Stimulated activated CD8-positive, alpha-beta memory T cell treated with anti-CD3 and anti-CD28 coated beads, Interleukin-4, amount 100 ng/mL, for 4 hours (primary cell): ENCODE measurements at places on chromosomes 6 and 20.

GRCh38 chr6:10417681-10418104, 2.8 kb upstream of the TFAP2A start:
- DNase-seq, result no peak

DNA sequence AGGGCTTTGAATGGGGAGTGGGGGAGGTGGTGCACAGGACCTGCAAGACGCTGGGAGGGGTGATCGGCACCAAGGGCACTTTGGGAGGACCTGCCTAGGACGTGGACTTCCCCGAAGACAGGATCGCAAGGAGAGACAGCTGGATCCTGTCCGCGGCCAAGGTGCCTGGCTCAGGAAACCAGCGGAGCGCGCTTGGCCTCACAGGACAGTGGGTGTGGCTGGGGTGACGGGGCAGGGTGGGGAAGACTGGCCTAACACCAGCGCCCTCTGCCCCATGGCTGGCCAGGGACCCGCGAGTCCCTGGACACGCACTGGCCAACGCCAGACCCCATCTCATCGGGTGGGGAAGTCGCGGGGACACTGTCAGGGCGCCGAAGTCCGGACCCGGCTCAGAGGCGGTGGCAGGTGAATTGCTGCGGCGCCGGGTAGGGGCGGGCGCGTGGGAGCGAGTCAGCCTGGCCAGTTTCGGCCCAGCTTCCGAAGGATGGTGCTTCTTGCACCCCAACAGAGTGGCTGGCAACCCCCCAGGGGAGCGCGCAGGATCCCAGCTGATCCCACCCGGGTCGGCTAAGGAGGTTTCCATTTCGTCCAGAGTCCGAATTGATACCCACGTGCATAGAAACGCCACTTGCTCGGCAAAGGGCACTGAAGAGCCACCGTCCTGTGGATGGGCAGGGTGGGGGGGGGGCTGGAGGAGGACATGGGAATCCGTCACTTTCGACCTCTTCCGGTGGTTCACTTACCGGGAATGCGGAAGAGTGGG, 785 bp upstream of the THBD start:
- no peak for DNase-seq

DNA sequence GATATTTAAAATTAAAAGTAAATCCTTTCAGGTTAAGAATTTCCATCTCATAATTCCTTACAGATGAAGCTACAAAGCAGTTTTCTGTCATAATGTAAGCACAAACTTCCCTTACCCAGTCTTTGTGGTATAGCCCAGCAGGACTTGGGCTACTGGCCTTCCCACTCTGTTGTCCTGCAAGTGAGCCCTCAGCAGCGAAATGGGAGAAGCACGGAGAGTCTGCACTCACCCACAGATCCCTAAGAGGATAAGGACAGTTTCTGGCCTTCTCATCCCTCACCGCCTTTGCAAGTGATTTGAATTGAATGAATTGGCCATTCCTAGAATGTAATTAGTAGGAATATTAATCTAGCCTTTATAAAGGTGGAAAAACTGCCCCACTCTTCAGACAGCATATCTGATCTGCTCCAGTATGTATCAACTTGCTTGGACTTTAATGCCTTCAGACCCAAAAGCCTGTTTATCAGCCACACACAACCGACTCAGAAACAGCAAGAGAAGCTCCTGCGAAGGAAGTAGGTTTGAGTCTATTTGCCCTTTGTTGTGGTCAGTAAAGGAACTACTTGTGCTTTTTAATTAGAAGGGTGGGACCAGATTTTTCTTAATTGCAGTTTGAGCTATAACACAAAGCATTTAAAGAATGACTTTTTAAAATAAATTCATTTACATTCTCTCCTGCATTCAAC, 29.9 kb upstream of the PRDM1 start:
- no peak for DNase-seq

- no peak for DNase-seq
Measured at GRCh38 chr6:37558646-37559045, 59.0 kb upstream of the CCDC167 start.

- no peak for DNase-seq
Measured at GRCh38 chr20:24868396-24868927, 80.6 kb upstream of the CST7 start.

DNA sequence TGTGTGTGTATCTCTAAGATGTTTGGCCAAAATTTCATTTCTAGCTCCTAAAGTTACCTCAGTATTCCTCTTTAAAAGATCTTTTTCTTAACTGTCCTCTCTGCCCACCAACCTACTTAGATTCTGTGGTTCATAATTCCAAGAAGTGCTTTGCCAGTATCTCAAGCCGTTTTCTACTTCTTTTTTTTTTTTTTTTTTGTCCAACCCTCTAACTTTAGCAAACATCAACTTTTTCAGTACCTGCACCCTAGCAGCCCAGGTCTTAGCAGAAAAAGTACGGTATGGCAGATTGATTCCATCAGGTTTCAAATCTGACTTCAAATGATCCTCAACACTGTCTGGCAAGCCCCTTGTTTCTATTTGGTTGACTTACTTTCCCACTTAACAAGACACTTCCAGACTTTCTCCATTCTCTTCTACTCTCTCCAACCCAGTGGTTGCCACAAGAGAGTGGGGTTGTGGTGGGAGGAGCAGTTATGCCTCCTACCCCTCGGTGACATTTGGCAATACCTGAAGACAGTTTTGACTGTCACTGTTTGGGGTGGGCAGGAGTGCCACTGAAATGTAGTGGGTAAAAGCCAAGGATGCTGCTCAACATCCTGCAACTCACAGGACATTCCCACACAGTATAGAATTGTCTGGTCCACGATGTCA, 10.8 kb upstream of the MAN1A1 start:
- no peak for DNase-seq

GRCh38 chr6:44463728-44464450, 76.4 kb downstream of the CDC5L start:
- DNase-seq, result no peak

- DNase-seq, result no peak
Measured at GRCh38 chr6:53579338-53579737, 34.4 kb upstream of the GCLC start.

GRCh38 chr20:17511401-17511800, 19.8 kb downstream of the BFSP1 start:
- no peak for DNase-seq

DNA sequence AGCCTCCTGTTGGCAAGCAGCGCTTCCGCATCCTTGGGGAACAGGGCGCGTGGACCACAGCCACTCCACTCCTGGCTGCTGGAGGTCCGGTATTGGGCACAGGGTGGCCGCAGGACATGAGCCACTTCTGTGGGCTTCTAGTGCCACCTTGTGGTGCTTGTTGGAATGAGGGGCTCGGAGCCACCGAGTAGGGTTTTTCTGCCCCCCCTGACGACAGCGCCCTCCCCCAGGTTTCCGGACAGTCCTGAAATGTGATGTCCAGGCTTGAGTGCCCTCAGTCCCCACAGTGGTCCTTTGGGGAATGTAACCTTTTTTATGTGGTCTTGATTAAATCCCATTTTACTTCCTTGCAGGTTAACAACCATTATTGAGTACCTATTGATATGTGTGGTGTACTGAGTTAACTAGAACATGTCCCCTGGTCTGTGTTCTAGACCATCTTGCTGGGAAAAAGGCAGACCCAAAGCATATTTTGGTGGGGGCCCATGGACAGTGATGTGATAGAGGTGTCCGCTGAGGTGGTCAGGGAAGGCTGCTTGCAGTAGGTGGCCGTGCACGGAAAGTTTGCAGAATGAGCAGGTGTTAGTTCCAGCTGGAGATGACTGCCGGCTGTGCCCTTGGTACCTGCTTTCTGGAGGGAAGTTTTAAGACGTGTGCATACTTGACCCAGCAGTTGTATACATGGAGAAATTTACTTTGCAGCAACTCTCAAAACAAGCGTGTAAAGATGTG, 70.0 kb downstream of the PTPN1 start:
- DNase-seq, result peak; percentile 7

DNA sequence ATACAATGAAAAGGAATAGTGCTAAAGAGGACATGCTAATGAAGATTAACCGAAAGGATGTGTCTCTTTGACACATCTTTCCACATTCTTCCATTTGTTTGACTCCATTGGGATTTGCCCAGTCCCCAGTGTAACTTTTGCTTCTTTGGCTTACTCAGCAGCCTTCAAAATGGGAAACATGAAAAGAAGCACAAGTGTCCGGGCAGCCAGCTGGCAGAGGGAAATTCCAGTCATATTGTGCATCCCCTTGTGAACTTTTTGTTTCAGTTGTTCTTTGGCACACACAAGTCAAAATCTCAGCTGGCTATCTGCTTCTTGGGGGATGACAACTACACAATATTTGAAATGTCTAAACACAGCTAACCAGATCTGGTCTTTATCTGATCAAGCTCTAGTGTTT, 157.4 kb downstream of the OGFRL1 start:
- no peak for DNase-seq

DNA sequence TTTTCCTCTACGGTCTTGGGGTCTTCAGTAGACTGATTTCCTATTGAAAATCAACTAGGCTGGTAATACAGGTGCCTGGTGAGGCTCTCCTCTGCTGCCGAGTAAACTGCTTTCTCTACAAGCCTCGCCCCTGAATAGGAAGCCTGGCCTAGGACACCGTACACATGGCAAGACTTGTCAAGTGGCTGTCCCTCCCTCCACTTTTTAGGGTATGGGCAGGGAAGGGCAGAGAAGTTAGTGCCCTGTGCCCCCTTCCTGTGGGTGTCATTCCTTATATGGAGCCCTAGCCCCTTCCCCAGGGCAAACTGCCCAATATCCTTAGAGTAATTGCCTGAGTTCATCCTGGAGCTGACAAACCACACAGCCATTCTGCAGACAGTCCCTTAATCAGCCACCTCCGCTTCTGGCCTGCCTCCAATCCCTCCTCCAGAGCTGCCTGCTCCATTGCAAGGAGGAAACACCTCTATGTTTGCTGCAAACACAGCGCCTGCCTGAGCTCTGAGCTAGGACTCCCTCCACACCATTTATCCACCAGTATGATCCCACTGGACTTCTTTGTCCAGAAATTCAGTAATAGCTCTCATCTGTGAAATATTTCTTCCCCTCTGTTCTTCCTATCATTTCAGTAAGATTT, 93.1 kb downstream of the CHD6 start:
- DNase-seq, result no peak

GRCh38 chr6:143039548-143039947, 21.1 kb upstream of the AIG1 start:
- no peak for DNase-seq

- DNase-seq, result no peak
Measured at GRCh38 chr6:109308018-109308492, 74.2 kb downstream of the CD164 start.

DNA sequence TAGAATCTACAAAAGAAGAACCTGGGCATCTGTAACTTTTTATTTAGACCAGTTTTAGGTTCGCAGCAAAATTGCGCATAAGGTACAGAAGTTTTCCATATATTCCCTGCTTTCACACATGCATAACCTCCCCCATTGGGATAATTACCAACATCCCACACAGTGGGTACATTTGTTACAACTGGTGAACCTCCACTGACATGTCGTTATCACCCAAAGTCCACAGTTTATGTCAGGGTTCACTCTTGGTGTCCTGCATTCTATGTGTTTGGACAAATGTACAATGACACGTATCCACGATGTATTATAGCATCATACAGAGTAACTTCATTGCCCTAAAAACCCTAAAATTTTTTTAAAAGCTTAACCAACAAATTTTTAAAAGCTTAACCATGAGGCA, 109.7 kb downstream of the SMLR1 start:
- DNase-seq, result no peak

DNA sequence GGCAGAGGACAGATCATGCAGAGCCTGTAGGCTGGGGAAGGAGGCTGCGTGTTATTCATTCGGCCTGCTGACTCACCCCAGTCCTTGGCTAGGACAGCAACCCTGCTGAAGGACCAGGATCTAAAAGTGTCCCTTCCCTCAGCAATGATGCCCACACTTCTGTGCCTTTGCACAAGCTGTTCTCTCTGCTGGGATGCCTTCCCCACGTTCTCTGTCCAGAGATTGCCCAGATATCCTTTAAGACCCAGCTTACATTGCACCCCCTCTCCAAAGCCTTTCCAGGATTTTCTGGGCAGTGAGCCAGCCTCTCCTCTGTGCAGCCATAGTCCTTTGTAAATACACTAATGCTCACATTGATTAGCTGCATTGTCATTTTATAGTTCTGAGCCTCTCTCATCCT, 99.3 kb upstream of the CHD6 start:
- DNase-seq, result no peak

GRCh38 chr20:7274870-7275269, 507.4 kb downstream of the BMP2 start:
- no peak for DNase-seq

DNA sequence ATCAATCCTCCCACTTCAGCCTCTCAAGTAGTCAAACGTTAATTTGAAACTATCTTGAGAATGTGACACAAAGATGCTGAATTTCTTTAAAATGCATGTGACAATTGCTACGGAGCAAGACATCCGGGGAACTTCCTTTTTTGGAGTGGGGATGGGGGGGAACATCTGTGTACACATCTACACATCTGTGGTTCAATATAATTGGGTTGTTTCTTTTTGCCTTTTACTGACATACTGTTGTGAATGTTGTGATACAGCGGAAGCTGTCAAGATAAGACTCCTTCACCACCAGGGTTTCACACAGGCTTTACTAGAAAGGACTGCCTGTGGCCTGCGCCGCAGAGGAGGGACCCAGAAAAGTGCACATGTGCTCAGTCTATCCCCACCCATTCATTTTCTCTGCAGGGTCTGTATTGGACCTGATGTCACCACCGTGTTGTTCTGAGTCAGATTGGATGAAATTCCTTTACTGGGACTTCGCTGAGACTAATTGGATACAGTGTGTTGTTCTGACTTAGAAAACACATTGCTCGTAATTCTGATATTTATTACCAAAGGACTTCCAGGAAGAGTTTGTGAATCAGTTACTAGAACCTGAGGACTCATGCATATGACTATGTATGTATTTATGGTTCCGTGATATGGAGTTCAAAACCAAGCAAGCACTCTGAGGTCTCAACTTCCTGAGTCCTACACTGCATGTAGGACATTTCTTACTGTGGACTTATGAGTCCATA, 98.7 kb upstream of the SGK1 start:
- no peak for DNase-seq

GRCh38 chr6:140854318-140854717, 1278.4 kb upstream of the GJE1 start:
- no peak for DNase-seq

- DNase-seq, result no peak
Measured at GRCh38 chr20:47686545-47686944, 98.7 kb downstream of the SULF2 start.

GRCh38 chr20:20869161-20869775, 156.8 kb upstream of the RALGAPA2 start:
- no peak for DNase-seq

DNA sequence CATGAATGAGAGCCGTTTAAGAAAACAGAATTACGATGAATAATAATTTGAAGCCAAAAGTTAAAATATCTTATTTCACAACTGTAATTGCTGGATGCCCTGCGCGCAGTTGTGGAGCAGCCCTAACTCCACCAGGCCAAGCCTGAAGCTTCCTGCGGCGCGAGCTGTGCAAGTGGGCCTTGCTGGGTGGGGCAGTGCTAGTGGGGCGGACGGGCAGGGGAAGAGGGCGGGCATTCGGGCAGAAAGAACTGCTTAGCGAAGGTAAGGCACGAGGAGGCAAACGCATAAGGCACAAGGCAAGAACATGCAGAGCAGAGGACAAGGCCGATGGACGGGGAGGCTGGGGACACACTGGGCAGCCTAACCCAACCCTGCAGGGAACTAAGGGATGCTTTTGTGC, 2.3 kb downstream of the HLA-DQB2 start:
- DNase-seq, result no peak

- DNase-seq, result no peak
Measured at GRCh38 chr20:54127855-54128574, 45.8 kb downstream of the CYP24A1 start.

- no peak for DNase-seq
Measured at GRCh38 chr20:52923123-52923937, 48.8 kb upstream of the TSHZ2 start.
